ENCODE measurements at places on chromosomes 7 and 10.

DNA sequence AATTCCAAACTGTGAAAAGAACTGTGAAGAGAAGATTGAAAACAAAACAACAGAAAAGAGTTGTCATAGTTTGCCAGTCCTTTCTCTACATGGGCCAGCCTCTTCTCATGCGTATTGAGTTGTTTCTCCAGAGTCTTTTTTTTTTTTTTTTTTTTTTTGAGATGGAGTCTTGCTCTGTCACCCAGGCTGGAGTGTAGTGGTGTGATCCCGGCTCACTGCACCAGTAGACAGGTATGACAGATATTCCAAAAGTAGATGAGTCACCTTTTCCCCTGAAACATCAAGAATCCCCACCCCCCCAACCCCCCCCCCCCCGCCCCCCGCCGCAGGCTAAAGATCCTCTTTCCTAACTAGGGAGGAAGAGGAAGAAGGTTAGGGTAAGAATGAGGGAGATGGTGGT, 15.6 kb upstream of the KMT2C start:
- no peak for DNase-seq

GRCh38 chr7:27088002-27088922, 7.5 kb downstream of the HOXA1 start:
- DNase-seq: no peak

GRCh38 chr10:26386781-26387180, 51.4 kb upstream of the APBB1IP start:
- DNase-seq: no peak

GRCh38 chr7:30276203-30276900, 8.0 kb upstream of the ZNRF2 start:
- no peak for DNase-seq

DNA sequence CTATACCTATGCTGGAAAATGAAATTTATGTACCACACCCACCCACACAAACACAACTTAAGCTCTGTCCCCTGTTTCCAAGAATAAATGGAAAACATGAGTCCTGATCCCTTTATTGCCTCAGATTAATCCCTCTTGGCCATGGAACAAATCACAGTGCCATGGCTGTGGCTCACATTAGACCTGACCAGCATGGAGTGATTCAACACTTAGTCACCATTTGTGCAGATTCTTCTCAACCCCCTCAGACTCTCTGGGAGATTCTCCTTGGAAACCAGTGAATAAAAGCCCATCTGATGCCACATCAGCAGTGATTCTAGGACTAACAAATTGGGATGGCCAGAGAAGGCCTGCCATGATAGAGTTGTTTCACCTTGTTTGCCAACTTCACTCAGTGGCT, 204.4 kb upstream of the TMEM72 start:
- DNase-seq: no peak

GRCh38 chr10:21100871-21101514, 203.9 kb upstream of the NEBL start:
- DNase-seq: no peak

- DNase-seq: no peak
These were observed 94.4 kb downstream of the TMEM106B start for GRCh38 chr7:12305502-12305901.

DNA sequence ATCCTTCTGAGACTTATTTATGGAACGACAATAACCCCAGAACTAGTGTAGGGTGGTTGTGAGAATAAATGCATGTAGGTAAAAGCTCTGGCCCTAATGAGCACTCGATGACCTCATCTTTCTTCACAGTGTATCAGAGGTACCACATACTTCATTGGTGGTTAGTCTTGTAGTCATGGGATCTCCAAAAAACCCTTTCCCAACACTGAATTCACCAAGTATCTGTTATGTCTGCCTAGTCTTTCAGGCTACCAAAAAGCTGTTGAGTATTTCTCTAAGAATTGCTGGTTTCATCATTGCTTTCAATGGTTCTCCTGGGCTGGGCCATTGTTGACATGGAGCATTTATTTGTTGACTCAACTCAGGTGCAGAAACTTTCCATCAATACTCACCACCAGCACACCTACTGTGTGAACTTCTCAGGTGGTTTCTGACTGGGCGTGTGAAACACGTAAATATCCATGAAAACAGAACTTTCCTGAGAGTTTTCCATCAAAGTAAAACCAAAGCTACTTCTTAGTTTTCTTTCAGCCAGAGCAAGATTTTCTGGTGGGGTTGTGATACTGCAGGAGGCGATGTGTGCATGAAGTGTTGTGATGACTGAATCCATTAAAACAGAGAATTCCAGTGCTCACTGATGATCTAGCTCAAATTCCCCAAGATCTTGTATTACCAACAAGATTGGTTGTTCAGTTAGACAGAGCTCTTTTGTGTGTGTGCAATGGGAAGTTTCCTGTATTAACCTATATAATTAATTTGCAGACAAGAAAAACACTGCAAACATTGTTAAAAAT, 51.4 kb upstream of the SLC35B4 start:
- no peak for DNase-seq

GRCh38 chr7:128084896-128085608, 53.8 kb upstream of the LRRC4 start:
- DNase-seq: no peak

DNA sequence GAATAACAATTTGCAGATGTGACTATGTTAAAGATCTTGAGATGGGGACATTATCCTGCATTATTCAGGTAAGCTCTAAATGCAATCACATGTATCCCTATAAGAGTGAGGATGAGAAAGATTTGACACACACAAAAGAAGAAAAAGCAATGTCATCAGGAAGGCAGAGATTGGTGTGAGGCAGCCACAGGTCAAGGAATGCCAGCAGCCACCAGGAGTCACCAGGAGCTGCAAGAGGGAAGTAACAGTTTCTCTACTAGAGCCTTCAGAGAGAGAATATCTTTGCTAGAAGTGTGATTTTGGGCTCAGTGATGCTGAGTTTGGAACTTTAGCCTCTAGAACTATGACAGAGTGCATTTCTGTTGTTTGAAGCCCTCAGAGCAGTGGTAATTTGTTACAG, 700.3 kb upstream of the SEMA3D start:
- no peak for DNase-seq

- DNase-seq: no peak
These were observed 17.5 kb upstream of the CDH23 start for GRCh38 chr10:71379118-71379766.

- DNase-seq: no peak
These were observed 75.9 kb downstream of the OAT start for GRCh38 chr10:124342821-124343170.

- no peak for DNase-seq
These were observed 29.4 kb downstream of the WDR86 start for GRCh38 chr7:151380199-151381097.

- no peak for DNase-seq
These were observed at the start of gene MDFIC for GRCh38 chr7:114922026-114922651. TSS of gene MDFIC (plus strand) at chr7:114922094. CDS start at chr7:114923034, 940 bp downstream.
